ENCODE measurements at places on chromosomes 1 and 21.

- DNase-seq, result no peak
Measured at GRCh38 chr1:229108598-229109201, 162.2 kb upstream of the RAB4A start.

GRCh38 chr1:62908168-62908695 lies 124.3 kb downstream of the ATG4C start:
- no peak for DNase-seq

- no peak for DNase-seq
Measured at GRCh38 chr1:166875302-166875733, 746 bp downstream of the TADA1 start.

DNA sequence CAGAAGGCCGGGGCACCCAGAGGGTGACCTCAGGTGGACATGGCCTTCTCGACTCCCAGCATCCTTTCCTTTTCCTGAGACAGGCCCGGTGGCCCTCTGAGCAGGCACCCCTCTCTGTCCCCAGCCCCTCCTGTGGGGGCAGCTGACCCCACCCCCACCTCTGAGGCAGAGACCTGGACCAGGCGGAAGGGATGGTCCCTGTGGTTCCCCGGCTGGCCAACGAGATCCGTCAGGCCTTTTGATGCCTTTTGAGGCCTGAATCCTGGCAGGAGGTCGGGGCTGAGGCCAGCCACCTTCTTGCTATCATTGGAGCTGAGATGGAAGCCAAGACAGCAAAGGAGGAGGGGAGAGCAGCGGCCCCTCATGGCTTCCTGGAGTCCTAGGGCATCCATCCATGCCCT lies 50.2 kb upstream of the ACTRT2 start:
- DNase-seq, result no peak

- DNase-seq, result peak; percentile 29
Measured at GRCh38 chr1:207993477-207994445, 82.8 kb upstream of the CD34 start.

GRCh38 chr1:21361506-21361905 lies 71.2 kb upstream of the ECE1 start:
- no peak for DNase-seq

All from suppressor macrophage (primary cell).